ENCODE measurements at places on chromosomes 6 and 20.

DNA sequence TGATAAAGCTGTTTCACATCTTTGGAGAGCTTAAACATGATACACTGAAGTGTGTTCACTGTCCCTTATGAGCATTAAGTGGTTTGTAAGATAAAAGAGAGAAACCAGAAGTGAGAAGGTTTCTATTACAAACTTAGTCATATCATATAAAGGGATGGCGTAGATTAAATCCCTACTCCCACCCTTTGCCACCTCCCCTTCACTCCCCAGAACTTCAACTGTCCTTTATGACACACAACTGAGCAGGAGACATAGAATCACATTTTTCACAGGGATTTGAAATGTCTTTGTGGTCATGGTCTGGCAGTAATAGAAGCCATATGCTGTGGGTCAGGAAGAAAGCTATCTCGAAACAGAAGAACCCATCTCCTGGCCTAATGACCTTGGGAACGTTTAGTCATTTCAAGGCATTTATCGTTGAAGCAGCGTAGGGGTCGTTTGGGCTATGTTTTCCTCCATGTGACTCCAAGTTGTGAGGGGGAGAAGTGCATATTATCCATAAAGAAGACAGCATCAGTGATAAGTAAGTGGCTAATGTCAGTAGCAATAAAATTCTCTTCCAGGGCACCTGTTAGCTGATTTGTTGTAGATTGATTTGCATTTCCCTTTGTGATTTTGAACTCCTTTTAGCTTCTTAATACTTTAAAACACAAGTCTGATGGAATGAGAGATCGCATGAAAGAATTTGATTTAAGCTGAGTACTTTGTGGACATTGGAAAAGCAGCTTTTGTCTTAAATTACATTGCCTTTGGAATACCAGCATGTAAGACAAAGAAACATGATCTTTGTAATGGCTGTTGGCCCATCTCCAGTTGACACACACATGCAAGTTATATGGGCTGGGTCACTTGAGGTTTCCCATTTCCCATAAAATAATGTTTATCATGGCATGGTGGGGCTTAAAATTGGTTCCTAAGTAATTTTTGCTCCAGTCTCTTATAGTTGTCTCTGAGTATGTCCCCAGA, 501.5 kb upstream of the FLRT3 start:
- no peak for DNase-seq

- DNase-seq = no peak
Measured at GRCh38 chr6:128464790-128465189, 55.6 kb downstream of the PTPRK start.

GRCh38 chr6:149230712-149231460, 86.6 kb upstream of the TAB2 start:
- no peak for DNase-seq

GRCh38 chr20:58636983-58637421, 14.1 kb upstream of the STX16 start:
- no peak for DNase-seq

DNA sequence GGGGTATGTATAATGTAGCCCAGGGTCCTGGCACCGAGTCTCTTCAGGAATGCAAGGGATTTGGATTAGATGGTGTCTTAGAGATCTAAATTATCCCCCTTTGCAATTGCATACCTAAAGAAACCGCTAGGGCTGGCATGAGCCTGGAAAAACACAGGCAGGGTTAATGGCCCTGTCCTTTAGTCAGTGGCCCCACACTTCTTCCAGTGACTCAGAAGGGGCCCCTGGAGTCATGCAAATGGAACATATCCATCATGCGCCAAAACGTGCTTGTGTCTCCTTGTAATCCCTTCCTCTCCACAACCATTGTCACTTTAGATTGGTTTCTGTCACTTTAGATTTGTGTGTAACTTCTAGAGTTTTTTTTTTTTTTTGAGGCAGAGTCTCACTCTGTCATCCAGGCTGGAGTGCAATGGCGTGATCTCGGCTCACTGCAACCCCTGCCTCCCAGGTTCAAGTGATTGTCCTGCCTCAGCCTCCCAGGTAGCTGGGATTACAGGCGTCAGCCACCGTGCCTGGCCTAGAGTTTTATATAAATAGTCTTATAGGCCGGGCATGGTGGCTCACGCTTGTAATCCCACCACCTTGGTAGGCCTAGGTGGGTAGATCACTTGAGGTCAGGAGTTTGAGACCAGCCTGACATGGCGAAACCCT, 8.7 kb upstream of the MYBL2 start:
- peak; percentile 7 for DNase-seq

GRCh38 chr20:23451956-23452487, 654 bp downstream of the CST11 start:
- DNase-seq = no peak

DNA sequence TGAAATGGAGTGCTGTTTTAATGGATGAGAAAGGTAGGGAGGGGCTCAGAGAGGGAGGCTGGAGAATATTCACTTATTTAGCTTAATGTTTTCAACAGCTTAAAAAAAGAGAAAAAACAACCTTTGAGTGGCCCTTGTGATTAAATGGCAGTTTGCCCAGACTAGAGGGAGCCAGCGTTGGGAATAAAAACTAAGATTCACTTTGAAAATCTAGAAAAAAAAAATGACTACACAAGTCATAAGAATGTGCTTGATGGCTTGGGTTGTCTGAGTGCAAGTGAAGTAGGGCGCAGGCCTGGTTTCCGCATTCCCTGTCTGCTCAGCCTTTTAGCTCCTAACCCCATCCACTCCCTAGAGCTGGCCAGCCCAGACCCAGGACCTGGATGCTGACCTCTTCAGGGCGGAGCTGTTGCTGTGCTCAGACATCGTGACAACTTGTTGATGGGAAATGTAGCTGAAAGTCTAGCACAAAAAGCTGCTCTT, 28.9 kb downstream of the UTRN start:
- no peak for DNase-seq

DNA sequence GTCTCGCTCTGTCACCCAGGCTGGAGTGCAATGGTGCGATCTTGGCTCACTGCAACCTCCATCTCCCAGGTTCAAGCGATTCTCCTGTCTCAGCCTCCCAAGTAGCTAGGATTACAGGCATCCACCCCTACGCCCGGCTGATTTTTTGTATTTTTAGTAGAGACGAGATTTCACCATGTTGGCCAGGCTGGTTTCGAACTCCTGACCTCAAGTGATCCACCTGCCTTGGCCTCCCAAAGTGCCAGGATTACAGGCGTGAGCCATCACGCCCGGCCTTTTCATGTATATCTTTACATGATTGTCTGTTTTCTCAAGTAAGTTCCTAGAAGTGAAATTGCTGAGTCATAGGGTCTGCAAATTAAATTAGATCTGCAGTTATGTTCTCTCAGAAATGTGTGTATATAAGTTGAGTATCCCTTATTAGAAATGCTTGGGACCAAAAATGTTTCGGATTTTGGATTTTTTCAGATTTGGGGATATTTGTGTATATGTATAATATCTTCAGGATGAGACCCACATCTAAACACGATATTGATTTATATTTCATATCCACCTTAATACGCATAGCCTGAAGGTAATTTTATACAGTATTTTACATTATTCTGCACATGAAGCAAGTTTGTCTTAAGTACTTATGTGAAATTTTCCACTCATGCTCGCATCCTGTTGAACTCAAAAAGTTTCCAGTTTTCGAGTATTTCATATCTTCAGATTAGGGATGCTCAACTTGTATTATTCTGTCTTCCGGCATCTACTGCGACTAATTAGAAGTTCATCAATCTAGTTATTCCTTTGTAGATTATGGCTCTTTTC, 40.4 kb downstream of the TAB2 start:
- DNase-seq = no peak

DNA sequence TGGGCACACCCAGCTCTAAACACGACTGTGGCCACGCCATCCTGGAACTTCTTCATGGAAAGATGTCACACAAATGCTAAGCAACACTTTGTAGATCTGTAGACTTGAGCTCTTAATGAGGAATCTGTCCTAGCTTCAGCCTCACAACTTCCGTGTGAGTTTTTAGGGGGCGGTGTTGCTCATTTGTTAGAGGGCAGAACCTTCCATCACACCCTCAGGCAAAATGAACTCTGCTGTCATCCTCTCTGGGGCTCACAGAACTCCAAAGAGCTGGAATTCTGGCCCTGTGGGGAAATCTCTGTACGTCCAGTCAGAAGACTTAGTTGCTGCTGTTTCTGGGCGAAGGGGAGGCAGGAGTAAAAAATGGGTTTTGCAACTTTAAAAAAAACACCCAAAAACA, 49.8 kb downstream of the NRN1 start:
- no peak for DNase-seq

- no peak for DNase-seq
Measured at GRCh38 chr6:160055378-160055777, 66.2 kb upstream of the SLC22A1 start.

- no peak for DNase-seq
Measured at GRCh38 chr20:20343932-20344331, 24.0 kb upstream of the INSM1 start.

DNA sequence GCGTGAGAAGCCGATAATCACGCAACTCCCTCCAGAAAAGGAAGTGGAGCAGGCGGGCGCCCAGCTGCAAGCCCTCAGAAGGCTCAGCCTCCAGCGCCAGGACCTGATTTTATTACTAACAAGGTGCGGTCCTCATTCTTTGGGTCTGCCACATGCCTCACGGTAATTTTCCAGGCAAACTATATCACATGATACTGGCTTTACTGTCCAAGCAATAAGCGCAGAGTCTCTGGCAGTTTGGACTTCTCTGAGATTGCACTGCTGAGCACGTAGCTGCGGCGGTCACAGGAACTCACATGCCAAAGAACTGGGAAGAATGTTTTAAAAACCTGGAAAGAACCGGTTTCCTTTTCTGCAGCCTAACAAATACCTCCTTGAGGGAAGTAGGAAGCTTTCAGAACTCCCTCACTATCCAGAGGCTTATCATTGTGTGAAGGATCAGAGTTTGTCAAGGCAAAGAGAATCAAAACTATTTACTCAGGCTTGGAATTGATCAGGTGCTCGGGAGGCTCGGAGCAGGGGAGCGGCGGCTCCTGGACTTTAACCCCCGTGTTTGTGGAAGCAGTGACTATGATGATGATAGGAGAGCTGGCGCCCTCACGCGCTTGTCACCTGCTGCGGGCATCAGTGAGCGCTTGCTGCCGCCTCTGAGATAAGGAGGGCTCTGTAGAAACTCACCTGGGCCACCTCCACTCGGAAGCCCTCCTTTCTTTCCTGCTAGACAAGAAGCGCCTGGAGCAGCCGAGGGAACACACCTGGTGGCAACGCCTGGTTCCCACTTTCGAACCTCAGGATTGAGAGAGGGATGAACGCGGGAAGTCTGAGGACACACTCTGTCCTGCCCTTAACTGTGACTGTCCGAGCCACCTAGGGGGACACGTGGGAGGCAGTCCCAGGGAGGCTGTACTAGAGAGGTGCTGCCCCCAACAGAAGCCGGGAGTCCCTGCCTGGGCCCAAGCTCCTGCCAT, 27.2 kb upstream of the SYNJ2 start:
- no peak for DNase-seq

DNA sequence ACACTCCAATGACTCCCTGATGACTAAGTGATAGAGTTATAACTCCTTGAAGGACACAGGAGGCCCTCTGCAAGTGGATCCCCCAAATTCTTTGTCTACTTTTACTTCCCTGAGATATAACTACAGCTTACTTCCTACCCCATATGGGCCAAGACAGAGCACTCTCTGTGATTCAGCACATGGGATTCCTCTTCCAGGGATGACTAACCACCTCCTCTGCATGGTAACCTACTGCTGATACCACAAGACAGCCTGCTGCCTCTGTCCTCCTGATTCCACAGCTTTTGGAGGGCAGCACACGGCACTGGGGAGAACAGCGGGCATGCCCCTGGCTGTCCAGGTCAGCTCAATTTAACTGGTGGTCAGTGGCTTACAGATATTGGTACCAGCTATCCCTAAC, 675.7 kb upstream of the AGPAT4 start:
- no peak for DNase-seq

GRCh38 chr20:623704-624103, 13.6 kb upstream of the TCF15 start:
- DNase-seq = no peak

GRCh38 chr6:116550796-116551195, 2.8 kb upstream of the CALHM4 start:
- no peak for DNase-seq

- DNase-seq = no peak
Measured at GRCh38 chr6:33384581-33385020, 7.0 kb upstream of the KIFC1 start.

DNA sequence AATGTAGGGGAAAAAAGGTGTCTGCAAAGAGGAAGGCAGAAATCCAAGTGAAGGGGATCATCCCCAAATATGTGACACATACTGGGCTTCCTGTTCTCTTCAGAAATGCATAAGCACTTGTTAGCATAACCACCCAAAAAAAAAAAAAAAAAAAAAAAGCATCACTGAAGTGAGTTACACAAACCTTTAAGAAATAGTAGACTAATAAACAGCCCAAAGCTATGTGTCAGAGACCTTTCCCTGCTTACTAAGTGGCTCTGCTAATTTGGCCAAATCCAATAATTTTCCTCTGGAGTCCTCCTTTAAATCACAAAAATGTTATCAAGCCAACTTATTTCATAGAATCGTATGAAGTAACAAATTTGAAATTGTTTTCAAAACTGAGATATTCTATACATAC, 7.5 kb upstream of the DST start:
- DNase-seq = no peak

- no peak for DNase-seq
Measured at GRCh38 chr20:43379239-43379917, 78.3 kb upstream of the SRSF6 start.

DNA sequence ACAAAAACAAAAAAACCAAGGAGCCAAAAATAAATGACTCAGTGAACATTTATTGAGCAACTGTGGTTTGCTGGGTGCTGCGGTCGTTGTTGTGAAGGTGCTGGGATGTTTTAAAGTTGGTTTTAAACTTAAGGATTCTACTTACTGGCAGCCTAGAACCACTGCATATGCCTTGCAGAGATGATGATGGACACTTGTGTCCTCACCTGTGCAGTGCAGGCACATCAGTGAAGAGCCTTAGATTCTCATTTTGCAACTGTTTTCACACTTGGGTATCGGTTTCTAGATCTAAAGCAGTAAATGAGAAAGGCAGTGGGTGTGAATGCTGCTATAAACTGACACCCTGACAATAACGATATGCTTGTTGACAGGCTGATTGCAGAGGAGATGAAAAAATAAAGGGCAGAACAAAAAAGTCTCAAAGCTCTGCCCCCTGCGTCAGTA, 68.8 kb downstream of the UTRN start:
- DNase-seq = peak; percentile 53

Data from CD4-positive, alpha-beta T cell treated with Interleukin-15 for 4 hours (primary cell).